ENCODE measurements at places on chromosomes 3 and 15.
A peak's percentile ranks its signal among the peaks of the same experiment; 100 is the strongest.

DNA sequence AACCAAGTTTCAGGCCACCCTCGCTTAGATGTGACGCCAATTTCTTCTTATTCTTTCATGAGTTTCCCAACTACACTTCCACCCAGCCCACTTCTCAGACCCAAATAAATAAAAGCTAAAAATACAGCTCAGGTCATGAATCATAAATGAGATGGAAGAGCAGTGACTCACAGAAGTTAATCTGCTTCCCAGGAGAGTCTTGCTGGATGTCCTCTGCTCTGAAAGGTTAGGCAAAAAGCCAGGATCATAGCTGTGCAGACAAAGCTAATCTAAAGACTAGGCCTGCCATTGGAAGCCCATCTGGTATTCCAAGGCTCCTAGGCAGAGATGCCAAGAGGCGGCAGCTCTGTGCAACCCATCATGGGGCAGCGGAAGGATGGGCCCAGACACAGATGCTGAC is 24.1 kb downstream of the SHC4 start:
- peak; percentile 77 for DNase-seq

- DNase-seq: no peak
These were observed 295.7 kb downstream of the TUSC7 start for GRCh38 chr3:117005274-117005673.

DNA sequence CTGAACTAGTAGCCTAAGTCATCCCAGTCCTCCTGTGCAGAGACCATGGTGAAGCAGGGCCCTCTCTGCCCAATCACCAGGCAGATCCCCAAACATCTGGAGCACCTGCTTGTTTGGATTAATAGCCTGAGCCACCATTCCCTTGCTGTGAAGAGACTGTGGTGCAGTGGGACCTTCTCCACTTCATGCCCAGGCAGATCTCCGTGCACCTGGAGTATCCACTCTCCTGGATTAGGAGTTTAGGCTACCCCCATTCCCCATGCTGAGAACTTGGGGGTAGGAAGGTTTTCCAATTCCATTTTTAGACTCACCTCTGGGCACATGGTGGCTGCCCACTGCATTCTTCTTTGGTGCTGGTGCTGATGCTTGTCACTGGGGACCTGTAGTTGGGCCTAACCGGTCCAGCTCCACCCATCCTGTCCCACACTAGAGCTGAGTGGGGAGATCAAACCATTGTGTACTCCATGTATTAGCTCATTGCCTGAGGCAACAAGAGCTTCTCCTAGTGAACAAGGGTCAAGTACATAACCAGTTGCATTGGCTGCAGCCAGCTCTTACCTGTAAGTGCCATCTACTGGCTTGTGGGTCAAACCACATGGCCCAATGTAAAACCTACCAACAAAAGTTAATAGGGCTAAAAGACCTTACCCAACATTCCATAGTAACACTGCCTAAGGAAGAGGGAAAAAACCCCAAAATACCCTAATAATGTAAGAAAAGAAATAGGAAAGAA is 382.5 kb upstream of the CBLB start:
- no peak for DNase-seq

- DNase-seq: no peak
These were observed 88.2 kb downstream of the RPL39L start for GRCh38 chr3:187051066-187051465.

- DNase-seq: no peak
These were observed 5.3 kb upstream of the CTNNB1 start for GRCh38 chr3:41193794-41194539.

GRCh38 chr3:188505911-188506310 is 352.0 kb downstream of the LPP start:
- DNase-seq: no peak

GRCh38 chr3:94304954-94305353 is 242.1 kb downstream of the NSUN3 start:
- DNase-seq: no peak

DNA sequence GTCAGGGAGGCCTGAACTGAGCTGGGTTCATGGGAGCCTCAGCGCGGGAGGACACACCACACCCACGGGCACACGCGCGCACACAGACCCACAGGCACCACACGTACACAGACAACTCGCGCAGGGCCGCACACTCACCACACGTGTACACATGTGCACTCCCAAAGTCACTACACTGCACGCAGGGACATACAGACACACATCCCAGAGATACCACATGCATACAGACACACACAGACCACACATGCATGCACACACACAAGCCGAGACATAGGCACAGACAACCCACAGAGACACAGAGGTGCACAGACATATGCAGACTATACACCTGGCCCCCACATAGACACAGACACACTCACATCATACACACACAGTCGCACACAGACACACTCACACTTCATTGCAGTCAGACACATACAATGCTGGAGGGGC is 1.1 kb upstream of the MGLL start:
- DNase-seq: no peak

DNA sequence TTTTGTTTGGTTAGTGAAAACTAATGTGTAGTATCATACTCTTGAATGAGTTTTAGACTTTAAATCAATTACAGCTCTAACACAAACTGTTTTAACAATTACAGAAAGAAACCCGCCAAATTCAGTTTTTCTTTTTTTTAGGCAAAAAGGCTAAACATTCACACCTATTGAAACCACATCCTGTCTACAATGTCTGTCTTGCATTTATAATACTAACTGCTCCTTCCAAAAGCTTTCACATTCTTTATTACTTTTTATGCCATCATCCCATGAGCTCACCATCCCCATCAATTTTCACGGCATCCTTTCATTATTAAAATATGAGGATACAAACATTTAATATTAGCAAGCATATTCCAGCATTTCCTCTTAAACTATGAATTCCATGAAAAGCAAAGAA is 593.3 kb downstream of the FOXP1 start:
- no peak for DNase-seq

- DNase-seq: no peak
These were observed 117.7 kb downstream of the GOLIM4 start for GRCh38 chr3:167978071-167978470.

DNA sequence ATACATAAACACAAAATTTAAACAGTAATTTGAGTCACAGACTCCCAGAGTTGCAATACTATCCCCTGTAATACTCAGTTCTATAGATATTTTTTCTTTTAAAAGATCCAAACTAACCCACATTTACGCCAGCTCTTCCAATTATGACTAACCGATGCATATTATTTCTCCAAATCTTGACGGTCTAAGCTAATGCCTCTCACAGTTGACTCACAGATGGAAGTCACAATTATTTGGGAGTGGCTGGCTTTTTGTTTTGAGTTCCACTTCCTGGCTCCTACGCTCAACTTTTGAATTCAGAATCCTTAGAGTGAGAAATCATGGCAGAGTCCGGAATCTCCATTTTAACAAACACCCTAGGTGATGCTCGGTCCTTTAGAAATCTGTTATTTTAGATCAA is 749.9 kb downstream of the FHIT start:
- DNase-seq: no peak

DNA sequence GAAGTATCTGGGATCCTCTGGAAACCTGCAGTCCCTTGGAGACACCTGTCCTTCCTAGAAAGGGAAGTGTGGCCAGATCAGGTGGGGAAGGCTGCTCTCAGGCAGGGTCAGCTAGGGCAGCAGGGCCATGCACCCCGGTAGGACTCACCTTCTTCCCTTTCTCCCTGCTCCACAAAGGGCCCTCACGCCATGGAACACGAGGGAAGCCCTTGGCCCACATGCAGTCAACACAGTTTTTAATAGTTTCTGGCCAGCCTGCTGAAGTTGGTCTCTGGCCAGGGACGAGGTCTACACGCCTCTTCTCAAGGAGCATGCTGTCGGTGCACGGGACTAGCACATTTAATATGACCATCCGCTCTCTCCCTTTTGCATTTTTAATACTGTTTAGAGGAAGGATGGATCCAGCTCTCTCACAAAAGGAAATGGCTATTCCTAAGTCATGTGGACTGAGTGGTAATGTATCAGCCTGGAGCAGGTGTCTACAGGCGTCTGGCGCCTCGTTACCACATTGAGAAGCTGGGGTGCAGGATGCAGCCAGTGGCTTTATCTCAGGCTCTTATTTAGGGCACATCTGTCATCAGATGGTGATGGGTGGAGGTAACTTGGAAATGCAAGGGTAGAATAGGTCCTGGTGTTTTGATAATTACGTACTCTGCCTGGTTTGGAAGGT is 153.9 kb downstream of the KLF13 start:
- no peak for DNase-seq

GRCh38 chr15:45162771-45163507 is 24.8 kb downstream of the SHF start:
- peak; percentile 92 for DNase-seq

DNA sequence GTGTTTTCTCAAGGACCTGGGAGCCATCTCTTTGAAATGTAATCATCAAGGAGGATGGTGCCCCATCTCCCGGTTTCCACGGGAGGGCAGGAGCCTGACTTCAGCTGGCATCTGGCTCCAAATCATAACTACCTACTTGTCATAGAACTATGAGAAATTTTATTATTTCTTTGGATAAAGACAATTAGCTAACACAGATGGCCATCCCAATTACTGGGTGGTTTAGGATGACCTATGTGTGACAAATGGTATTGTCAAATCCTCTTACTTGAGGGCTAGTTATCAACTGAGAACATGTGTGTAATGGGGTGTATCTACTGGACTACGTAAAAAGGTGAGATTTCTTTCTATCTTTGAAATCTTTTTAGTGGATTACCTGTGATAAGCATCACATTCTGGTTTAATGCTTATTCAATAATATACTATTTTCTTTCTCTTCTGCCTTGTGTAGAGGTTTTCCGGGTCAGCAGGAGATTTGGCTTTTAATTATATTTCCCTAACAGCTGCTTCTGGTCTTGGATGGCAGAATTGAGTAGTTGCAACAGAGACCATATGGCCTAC is 15.3 kb upstream of the PARP14 start:
- DNase-seq: no peak

DNA sequence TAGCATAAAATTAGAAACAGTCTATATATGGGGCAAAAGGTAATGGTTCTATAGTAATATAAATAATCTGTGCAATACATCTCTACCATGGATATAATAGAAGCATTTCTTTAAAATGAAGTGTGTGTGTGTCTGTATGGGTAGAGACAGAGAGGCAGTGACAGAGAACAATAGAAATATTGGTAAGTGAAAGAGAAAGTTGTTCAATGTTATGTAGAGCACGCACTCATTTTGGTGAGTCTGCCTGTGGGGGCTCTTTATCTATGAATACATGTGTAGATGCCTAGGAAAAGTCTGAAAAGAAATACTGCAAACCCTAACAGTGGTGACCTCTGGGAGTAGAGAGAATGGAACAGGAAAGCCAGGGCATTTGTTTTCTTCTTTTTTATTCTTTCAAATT is 182.6 kb downstream of the STAC start:
- no peak for DNase-seq

Measured in AG20443 (cell line).